ENCODE measurements at places on chromosomes 4 and X.
A peak's percentile ranks its signal among the peaks of the same experiment; 100 is the strongest.

- no peak for DNase-seq
These were observed 442.9 kb upstream of the BOD1L1 start for GRCh38 chr4:14070289-14070880.

- no peak for DNase-seq
These were observed 4.4 kb downstream of the LSM6 start for GRCh38 chr4:146179784-146180370.

GRCh38 chr4:120672558-120673147 lies 249.9 kb downstream of the PRDM5 start:
- no peak for DNase-seq

GRCh38 chr4:1604181-1604705 lies 79.9 kb downstream of the FAM53A start:
- DNase-seq = no peak

GRCh38 chr4:85512446-85513205 lies 37.7 kb downstream of the ARHGAP24 start:
- DNase-seq = no peak

GRCh38 chr4:145954924-145955339 lies 16.3 kb upstream of the ZNF827 start:
- DNase-seq = no peak

- DNase-seq = no peak
These were observed 126.8 kb downstream of the NFKB1 start for GRCh38 chr4:102627831-102628523.

DNA sequence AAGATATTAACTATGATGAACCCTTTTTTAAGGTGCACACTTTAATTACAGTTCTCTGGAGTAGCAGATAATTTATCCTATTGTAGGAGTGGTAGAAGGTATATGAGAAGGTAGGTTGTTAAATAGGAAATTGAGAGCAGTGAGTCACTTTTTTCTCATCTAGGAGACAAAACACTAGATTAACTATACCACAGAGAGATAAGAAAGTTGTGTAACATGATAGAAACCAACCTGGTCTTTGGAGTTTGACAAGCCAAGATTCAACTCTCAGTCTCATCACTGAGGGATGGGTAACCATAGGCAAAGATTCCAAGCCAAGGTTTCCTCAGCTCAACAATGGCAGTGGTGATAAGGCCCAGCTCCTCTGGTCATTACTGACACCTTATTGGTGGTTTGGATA lies 104.0 kb downstream of the MAD2L1 start:
- DNase-seq = no peak

GRCh38 chrX:10904220-10904619 lies 206.9 kb upstream of the HCCS start:
- DNase-seq = no peak

GRCh38 chr4:68724426-68724825 lies 54.0 kb upstream of the UGT2B15 start:
- DNase-seq = no peak

GRCh38 chrX:34401411-34401810 lies 255.7 kb downstream of the TMEM47 start:
- DNase-seq = no peak

DNA sequence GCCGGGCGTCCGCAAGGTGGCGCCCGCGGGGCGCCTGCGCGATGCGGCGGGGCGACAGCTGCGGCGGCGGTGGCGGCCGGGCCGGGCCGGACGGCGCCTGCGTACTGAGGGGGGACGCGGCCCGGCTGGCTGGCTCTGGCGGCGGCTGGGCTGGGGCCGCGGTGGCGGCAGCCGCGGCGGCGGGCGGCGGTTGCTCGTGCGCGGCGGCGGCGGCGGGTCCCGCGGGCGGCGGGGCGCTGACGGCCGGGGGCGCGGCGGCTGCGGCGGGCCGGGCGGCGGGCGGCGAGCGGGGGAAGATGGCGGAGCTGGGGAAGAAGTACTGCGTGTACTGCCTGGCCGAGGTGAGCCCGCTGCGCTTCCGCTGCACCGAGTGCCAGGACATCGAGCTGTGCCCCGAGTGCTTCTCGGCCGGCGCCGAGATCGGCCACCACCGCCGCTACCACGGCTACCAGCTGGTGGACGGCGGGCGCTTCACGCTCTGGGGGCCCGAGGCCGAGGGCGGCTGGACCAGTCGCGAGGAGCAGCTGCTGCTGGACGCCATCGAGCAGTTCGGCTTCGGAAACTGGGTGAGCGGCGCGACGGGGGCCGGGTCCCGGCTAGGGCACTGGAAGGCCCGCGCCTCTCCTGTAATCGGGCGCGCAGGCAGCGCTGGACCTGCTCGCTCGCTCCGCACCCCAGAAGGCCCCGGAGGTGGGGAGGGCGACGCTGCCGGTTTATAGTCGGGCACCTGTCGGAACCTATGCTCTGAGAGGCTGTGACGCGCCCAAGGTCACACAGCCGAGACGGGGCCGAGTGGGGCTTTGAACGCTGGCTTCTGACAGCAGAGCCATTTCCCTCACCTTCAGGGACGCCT lies at the start of gene TADA2B:
Gene TADA2B, plus strand, starts transcription at position 89 of the 853 bp plus-strand sequence. Its CDS starts 208 bp downstream, at position 297.
- peak; percentile 61 for DNase-seq

GRCh38 chr4:181962321-181962720 lies 280.9 kb upstream of the TENM3 start:
- no peak for DNase-seq

DNA sequence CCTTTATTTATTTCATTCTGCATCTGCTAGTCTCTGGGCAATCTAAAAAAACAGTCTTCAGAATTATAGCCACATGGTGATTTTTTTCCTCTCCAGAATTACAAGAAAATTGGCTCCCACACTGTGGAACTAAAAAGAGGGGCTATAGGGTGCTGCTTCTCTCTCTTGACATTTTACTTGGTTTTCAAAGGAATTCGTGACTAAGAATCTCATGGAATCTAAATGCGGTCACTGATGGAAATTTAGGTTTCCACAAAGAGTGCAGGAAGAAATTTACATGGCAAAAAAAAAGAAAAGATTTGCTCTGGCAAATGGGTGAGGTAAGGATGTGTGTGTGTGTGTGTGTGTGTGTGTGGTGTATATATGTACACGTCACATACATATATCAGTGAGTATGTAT lies 10.2 kb downstream of the ATXN3L start:
- no peak for DNase-seq

- DNase-seq = peak; percentile 43
These were observed 32.7 kb downstream of the ACSL1 start for GRCh38 chr4:184792950-184793555.

GRCh38 chr4:118790544-118790943 lies 45.4 kb downstream of the SEC24D start:
- no peak for DNase-seq

DNA sequence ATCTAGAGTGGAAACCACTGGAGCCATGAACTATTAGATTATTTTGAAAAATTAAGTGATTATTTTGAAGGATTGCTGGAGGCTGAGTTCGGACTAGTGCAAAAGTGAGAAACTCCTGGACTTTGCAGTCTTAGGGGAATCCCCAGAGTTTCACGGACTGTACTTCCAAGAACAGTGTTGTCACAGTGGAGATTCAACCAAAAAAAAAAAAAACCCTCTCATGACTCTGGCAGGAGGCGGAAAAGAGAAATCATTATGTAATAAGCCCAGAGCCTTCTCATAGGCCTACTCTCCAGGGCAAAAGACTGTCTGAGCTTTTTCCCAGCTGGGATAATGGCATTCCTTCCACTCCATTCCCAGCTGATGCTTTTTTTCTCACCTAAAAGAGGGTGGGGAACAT lies 16.8 kb upstream of the C4orf51 start:
- DNase-seq = no peak

DNA sequence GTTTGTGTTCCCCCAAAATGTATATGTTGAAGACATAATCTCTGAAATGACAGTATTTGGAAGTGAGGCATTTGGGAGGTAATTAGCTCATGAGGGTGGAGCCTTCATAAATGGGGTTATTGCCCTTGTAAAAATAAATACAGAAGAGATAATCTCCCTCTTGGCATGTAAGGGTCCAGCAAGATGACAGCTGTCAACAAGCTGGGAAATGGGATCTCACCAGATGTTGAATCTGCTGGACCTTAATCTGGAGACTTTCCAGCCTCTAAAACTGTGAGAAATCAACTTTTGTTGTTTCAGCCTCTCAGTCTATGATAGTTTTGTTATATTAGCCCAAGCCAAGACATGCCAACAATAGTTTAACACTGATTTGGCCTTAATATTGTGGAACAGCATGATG lies 438.2 kb upstream of the PCDH7 start:
- no peak for DNase-seq

- DNase-seq = peak; percentile 42
These were observed 175.3 kb downstream of the TSPAN5 start for GRCh38 chr4:98482847-98483806.

DNA sequence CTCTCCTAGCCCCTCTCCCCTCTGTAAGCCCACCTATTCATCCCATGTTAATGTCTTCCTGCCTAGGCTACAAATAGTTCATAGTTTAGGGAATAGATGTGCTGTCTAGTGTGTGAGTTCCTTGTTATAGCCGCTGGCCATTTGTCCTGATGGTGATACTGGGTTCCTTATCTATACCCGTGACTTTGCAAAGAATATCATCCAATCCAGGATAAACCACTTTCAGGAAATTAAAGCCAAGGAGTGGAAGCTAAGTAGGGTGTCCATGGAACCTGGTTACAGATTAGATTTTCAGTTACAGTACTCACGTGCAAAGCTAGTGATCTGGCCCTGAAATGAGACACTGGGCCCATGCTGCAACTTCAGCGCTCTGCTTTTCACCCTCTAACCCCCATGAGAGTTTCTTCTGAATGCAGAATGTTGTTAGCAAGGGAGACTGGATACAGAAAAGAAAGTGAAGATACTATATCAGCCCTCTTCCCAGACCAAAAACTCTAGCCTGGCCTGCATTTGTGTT lies 111.4 kb downstream of the TMEM164 start:
- no peak for DNase-seq

GRCh38 chr4:54912155-54912554 lies 213.2 kb downstream of the KDR start:
- no peak for DNase-seq

GRCh38 chr4:13940921-13941320 lies 313.4 kb upstream of the BOD1L1 start:
- DNase-seq = no peak

DNA sequence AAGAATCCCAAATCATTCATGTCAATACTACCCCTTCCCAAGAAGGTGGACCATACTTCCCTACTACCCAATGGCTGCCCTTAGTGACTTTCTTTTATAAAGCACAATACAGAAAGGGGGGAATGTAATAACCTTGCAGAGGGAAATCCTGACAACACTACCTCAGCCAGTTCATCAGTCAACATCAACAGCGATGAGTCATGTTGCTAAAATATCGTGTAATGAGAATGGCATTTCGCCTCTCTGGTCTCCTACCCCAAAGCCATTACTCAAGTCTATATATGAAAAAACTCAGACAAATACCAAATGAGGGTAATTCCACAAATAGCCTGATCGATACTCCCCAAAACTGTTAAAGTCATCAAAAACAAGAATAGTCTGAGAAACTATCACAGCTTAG lies 3.3 kb upstream of the MAGEA8 start:
- DNase-seq = no peak

DNA sequence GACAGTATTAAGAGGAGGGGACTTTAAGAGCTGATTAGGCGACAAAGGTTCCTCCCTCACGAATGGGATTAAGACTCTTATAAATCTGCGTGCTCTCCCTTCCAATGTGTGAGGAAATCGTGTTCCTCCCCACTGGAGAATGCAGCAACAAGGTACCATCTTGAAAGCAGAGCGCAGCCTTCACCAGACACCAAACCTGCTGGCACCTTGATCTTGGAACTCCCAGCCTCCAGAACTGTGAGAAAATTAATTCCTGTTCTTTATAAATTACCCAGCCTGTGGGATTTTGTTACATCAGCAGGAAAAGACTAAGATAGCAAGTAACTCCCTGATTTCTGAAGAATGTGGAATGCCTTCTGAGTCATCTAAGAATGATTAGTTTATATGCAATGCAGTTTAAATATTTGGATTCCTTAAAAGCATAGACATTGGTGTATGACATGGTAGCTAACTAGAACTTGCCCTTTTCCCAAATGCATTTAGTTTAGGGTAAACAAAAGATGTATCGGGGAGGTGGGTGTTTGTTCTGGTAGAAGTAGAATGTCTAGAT lies 86.1 kb downstream of the USP46 start:
- no peak for DNase-seq

- DNase-seq = no peak
These were observed 97.1 kb downstream of the MRPL1 start for GRCh38 chr4:77959566-77960338.
